Activated naive CD4-positive, alpha-beta T cell treated with anti-CD3 and anti-CD28 coated beads for 36 hours (primary cell): ENCODE measurements at places on chromosomes 7 and 10. TPM values are rescaled to one million over a fixed set of nuclear protein-coding genes. Genes with fewer than 3 reads are reported as not detected.

Gene PRSS2
- total RNA-seq: 0.50 TPM

Gene GJD4
- not detected for total RNA-seq

Gene PCLO
- total RNA-seq: not detected

Gene TMEM229A
- total RNA-seq: not detected

Gene PRLHR
- total RNA-seq: not detected

Gene ZNF804B
- total RNA-seq: not detected

Gene C10orf67
- total RNA-seq: 3.2 TPM

Gene SERPINE1
- total RNA-seq: not detected

Gene SLIT1
- total RNA-seq: 0.60 TPM

Gene NEBL
- total RNA-seq: 0.10 TPM

Gene CCL24
- total RNA-seq: not detected

Gene ZCCHC24
- 0.69 TPM for total RNA-seq

Gene AKR1E2
- total RNA-seq: 7.3 TPM

Gene DOCK4
- 0.43 TPM for total RNA-seq

Gene RHOBTB1
- not detected for total RNA-seq

Gene FGF8
- total RNA-seq: not detected

Gene SLC26A4
- 1.3 TPM for total RNA-seq

Gene ZNF138
- total RNA-seq: 10.7 TPM

Gene TEX36
- total RNA-seq: not detected

Gene SPDYE16
- total RNA-seq: 0.12 TPM

Gene STMP1
- 21.6 TPM for total RNA-seq

Gene HOXA5
- not detected for total RNA-seq

Gene ABLIM1
- total RNA-seq: 159 TPM

Gene HMX3
- 0.32 TPM for total RNA-seq

Gene STEAP1
- total RNA-seq: 3.3 TPM

Gene PIP4K2A
- 74.1 TPM for total RNA-seq

Gene NCAPG2
- 149 TPM for total RNA-seq

Gene ATP5MK
- 423 TPM for total RNA-seq

Gene NEUROG3
- total RNA-seq: not detected

Gene VSTM2A
- total RNA-seq: not detected

Gene PDLIM1
- 0.33 TPM for total RNA-seq

Gene ASAH2
- 5.0 TPM for total RNA-seq

Gene RET
- total RNA-seq: 0.36 TPM

Gene AZGP1
- not detected for total RNA-seq

Gene CDK14
- 0.42 TPM for total RNA-seq

Gene PROSER2
- 0.57 TPM for total RNA-seq

Gene FKBP6
- not detected for total RNA-seq

Gene TAS2R3
- total RNA-seq: 0.96 TPM

Gene CLDN4
- 0.25 TPM for total RNA-seq

Gene SPAM1
- total RNA-seq: not detected

Gene ADCK2
- 22.1 TPM for total RNA-seq

Gene LRIT1
- total RNA-seq: not detected

Gene SH2B2
- total RNA-seq: 1.4 TPM

Gene PRF1
- total RNA-seq: 7.5 TPM

Gene ABCC2
- total RNA-seq: 0.20 TPM

Gene NUDCD3
- 81.8 TPM for total RNA-seq

Gene ITGA8
- total RNA-seq: not detected

Gene SMKR1
- 1.2 TPM for total RNA-seq

Gene OLAH
- 0.74 TPM for total RNA-seq

Gene GPC2
- total RNA-seq: 7.6 TPM

Gene EGR2
- 21.4 TPM for total RNA-seq

Gene TUBAL3
- not detected for total RNA-seq

Gene TMEM270
- total RNA-seq: not detected

Gene FAM25A
- not detected for total RNA-seq

Gene SYT15
- 0.43 TPM for total RNA-seq
